BJ (cell line): ENCODE measurements at places on chromosomes 13 and 19.

DNA sequence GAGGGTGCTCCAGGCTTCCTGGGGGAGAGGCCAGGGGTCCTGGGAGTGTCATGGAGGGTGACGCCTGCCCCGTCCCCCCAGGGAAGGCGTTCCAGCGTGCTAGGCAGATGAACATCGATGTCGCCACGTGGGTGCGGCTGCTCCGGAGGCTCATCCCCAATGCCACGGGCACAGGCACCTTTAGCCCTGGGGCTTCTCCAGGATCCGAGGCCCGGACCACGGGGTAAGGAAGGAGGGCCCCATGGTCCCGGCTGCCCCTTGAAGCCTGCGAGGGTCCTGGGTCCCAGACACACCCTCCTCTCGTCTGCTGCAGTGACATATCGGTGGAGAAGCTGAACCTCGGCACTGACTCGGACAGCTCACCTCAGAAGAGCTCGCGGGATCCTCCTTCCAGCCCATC is 11.4 kb downstream of the PTGER1 start:
- no peak for DNase-seq

GRCh38 chr19:14149509-14149994 is 13.2 kb upstream of the ASF1B start:
- DNase-seq, result no peak

DNA sequence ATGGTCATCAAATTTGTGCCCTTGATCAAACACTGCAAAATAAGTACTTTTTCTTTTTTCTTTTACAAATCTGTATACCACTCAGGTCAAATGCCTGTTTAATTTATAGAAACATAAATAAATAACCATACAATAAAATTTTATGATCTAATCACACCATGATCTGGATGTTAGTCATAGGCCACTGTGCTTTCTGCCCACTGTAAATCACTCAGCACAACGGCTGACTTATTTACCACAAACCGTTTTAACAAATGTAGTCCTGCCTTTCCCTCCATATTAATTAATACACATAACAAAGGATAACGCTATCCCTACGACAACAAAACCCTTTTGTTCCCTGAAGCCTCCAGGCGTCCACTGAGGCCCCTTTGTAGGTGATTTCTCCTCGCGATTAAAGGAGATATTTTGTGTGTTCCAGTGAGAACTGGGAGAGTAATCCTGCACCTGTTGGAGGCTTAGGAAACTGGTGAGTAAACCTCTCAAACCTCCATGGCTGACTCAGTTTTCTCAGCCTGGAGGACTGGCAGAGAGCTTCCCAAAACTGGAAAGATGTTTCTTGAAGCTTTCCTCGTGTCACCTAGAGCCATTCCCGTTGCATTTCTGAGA is 477.1 kb upstream of the SGCG start:
- DNase-seq, result no peak

GRCh38 chr19:43780706-43781525 is at the start of gene KCNN4:
Gene KCNN4, minus strand, starts transcription at chr19:43780973. Its CDS starts 112 bp downstream, at chr19:43780861.
- DNase-seq, result no peak

DNA sequence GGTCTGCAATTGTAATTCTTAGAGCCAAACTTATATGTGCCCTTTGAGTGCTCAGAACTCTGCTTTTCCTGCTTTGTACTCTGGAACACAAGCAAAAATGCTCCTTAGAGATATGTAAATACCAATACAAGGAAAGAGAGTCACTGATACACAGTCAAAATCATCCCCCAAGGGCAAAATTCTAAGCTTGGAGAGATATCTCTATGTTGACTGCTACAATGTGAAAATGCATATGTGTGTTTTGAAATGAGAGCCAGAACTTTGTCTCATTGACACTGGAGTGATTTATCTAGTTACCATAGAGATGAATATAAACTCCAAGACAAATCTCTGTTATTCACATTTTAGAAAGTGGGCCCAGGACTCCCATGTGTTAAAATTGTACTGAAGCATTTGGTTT is 494.8 kb upstream of the SLITRK1 start:
- no peak for DNase-seq

DNA sequence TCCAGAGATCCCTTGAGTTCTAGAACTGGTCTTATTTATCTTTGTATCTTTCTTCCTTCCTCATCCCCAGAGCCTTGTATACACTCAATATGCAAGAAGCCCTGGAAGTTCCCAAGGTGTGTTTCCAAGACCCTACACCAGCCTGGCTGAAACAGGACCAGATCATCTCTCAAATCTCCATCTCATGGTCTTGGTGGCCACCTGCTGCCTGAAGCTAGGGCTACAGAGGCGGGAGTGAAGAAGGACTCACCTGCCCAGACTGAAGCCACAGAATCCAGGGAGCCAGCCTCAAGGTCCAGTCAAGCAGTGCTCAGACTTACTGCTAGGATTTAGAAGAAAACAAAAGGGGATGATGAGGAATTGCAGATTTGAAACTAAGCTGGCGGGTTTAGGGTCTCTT is 6.1 kb upstream of the CYSLTR2 start:
- no peak for DNase-seq

- no peak for DNase-seq
Observed at GRCh38 chr19:9456018-9456689, 20.8 kb upstream of the ZNF266 start.

DNA sequence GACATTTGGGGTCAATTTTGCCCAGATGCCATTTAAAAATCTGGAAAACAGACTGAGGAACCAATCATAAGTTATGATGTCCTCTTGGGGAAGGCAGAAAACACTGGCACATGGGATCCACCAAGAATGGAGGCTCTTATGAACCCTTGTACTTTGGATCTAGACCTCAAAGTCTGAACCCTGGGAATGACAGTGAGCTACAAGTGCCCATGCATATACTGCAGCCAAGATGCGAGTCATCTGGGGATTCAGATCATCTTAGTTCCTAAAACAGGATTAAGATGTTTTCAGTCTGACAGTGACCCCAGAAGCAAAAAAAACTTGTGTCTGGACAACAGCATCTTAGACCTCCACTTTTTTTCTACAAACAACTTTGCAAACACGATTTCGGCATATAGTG is 100.2 kb upstream of the SIAH3 start:
- no peak for DNase-seq

GRCh38 chr13:84430446-84430845 is 548.2 kb upstream of the SLITRK1 start:
- no peak for DNase-seq

DNA sequence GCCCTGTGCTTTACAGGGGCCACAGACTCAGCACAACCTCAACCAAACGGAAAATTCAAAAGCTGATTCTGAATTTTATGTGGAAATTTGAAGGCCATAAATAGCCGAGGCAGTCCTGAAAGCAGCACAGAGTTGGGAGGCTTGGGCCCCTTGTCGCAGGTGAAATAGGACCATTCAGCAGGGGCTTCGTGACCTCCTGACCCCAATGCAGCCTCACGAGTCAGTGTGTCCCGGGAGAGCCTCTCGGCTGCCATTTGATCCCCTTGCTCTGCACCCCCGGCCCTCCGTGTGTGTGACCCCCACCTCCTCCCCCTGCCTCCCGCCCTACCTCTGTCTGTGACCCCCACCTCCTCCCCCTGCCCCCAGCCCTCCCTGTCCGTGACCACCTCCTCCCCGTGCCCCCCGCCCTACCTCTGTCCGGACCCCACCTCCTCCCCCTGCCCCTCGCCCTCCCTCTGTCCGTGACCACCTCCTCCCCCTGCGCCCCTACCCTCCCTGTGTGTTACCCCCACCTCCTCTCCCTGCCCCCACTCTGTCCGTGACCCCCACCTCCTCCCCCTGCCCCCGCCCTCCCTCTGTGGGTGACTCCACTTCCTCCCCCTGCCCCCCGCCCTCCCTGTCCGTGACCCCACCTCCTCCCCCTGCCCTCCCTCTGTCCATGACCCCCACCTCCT is 41.7 kb upstream of the TFDP1 start:
- DNase-seq, result no peak

DNA sequence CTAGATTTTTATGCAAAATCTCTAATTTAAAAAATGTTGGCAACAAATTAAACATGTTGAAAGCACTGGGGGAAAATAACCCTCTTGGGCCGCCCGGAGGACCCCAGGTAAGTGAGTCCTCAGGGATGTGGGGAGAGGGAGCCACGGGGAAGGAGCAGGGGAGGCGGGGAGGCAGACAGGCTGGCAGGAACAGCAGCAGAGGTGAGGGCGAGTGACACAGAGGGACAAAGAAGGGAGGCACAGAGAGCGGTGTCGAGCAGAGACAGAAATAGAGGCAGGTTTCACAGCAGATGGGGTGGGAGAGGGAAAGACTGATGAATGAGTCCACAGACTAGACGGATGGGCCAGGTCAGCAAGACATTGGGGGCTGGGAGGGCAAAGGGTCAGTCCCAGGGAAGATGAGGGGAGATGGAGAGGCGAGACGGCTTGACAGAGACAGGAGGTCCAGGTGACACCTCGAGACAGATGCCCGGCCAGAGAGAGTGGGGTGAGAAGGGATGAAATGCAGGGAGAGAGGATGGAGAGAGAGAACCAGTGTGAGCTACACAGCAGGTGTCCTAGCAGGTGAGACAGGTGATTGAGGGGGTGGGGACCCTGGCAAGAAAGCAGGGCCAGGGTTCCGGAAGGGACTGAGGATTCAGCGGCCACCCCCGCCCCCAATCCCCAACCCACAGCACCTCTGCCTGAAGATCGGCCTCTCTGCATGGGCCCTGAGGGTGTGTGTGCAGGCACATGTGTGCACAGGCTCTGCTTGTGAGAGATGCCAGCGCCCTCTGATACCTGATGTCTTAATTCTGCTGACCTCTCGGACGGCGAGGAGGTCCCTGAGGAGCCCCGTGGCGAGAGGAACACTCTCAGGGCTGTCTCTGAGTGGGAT is 3.8 kb downstream of the LRRC4B start:
- DNase-seq, result no peak

DNA sequence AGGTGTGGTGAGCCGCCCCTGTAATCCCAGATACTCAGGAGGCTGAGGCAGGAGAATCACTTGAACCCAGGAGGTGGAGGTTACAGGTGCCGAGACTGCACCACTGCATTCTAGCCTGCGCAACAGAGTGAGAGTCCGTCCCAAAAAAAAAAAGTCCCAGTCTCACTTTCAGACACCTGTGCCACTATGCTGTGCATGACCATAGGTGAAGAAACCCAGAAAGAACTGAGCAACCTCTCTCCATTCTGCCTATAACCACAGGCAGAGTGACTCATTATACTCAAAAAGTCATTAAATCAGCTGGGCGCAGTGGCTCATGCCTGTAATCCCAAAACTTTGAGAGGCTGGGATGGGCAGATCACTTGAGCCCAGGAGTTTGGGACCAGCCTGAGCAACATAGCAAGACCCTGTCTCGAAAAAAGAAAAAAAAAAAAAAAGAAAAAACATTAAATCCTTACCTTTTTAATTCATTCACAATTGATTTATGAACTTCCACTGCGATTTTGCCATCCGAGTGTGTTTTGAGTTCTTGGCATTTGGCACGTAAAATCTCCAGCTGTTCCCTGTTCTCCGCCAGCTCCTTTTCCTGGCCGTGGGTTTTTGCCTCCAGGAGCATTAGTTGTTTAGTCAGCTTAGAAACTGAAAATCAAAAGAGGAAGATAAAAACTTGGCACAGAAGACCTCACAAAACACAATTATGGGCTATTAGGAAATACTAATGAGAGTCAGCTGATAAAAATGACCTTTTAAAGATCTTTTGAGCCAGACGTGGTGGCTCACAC is 45.5 kb upstream of the SLC7A9 start:
- no peak for DNase-seq

DNA sequence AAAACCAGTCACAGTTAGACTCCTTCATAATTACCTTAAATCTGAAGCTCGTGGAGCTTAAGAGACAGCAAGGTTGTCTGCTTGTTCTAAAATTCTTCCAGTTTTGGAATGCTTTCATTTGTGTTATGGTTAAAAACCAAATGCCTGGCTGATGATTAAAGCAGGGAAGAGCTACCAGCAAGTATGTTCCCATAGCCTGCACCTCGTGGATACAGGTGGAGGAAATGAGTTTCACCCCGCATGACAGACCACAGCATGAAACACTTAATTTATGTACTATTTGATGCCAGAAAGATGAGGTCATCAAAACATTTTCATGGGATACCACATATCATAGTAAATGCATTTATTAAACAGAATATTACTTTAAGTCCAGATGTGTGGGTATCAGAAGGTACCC is 416 bp upstream of the DOCK9 start:
- peak; percentile 54 for DNase-seq

- no peak for DNase-seq
Observed at GRCh38 chr19:7982103-7982502, 23.3 kb downstream of the ELAVL1 start.

GRCh38 chr19:41327576-41328156 is 17.7 kb downstream of the CCDC97 start:
- DNase-seq, result no peak

- DNase-seq, result peak; percentile 84
Observed at GRCh38 chr13:48500652-48501197, 32.2 kb downstream of the RCBTB2 start.

DNA sequence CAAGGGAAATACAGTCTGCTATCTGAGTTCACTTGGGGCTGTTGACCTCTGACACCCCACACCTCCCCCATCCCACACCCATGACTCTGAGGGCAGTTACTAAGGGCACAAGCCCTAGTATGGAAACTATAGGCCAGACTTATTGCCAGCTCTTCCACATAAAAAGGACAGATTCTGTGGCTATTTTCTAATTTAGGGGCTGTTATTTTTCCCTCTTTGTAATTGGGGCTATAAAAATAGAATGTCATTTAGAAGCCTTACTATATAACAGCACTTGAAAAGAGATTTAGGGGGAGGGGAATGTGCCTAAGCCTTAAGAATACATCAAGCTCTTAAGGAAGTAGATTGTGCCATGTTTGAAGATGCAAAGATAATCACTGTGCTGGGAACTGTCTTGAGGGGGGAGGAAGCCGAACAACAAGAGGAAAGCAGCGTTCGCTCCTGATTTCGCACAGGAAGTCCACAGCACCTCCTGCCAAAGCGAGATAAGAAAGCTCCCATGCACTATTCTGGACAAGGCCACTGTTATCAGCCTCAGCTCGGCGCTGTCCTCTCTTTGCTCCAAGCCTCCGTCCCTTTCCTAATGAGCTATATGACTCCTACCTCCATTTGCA is 86.6 kb downstream of the FLT1 start:
- no peak for DNase-seq

GRCh38 chr19:29378543-29379080 is 147.2 kb upstream of the VSTM2B start:
- no peak for DNase-seq

DNA sequence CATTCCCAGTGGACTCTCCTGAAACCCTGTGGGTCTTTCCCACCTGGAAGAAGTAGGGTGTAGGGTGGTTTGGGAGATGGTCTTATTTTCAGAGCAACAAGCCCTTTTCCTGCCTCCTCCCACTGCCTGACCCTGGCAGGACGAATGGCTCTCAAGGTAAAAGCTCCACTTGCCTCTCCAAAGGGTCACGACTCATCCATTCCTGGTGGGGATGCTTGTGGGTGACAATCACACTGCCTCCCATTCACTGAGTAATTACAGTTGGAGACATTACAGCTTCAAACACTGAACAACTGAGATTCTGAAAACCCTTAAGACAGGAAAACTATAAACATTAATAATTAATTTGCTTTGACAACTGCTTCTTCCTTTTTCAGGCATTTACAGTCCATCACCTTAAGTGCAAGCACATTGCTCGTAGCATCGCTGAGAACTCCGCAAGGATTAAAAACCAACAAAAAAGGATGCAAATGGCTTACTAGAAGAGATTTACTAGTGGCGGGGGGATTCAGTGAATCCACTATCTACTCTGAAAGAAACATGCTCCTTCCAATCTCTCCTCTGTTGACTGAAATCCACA is 199.6 kb upstream of the IRS2 start:
- DNase-seq, result no peak

GRCh38 chr19:55390461-55390880 is 4.7 kb downstream of the RPL28 start:
- DNase-seq, result no peak
